ENCODE measurements at places on chromosomes 5 and 9.

DNA sequence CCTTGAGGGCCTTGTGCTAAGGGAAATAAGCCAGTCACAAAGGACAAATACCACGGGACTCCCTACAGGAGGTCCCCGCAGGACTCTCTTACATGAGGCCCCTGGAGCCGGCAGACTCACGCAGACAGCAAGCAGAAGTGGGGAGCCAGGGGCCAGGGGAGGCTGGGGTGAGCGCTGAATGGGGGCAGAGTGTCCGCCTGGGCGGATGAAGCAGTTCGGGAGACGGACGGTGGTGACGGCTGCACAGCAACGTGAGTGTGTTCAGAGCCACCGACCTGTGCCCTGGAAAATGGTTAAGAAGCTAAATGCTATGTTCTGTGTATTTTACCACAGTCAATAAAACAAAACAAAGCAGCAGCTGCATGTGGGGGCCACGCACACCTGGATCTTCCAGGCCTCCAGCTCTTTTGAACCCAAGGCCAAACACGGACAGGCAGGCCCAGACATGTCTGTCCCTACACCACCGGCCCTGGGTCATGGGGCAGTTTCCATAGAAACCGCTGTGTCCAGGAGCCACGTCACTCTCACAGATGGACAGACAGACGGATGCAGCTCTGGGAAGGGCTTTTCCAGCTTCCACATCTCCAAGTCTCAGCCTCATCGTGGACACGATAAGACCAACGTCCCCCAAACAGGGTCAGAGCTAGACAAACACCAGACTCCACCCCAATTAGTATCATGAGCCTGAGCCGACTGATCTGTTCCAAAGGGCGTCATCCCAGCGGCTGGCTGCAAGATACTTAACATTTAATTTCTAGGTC is 103.9 kb downstream of the VAV2 start:
- no peak for DNase-seq

- DNase-seq: no peak
Observed at GRCh38 chr9:134441227-134442084, 115.2 kb downstream of the RXRA start.

GRCh38 chr9:7770111-7770510 is 29.5 kb downstream of the DMAC1 start:
- DNase-seq: no peak

- no peak for DNase-seq
Observed at GRCh38 chr9:71609448-71609830, 158.9 kb downstream of the CEMIP2 start.

DNA sequence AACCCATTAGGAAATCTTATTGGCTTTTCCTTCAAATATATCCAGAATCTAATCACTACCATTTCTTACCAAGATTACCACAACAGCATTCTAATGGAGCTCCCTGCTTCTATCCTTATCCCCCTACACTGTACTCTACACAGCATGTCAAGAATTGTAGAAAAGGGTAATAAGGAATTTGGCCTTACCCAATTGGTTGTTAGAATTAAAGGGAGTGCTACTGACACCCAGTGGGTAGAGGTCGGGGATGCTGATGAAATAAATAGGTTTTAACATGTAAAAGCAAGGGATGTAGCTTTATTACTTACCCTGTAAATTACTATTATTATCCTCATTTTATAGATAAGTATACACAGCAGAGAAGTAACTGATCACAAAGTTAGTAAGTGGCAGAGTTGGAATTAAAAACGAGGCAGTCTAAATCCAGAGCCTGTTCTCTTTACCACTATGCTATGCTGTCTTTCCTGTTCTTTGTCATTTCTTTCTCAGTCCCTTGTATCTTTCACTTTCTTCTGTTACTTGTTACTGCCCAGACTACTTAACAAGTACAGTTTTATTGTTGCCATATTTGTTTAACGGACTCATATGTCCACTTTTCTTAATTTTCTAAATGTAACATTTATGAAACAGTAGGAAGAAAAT is 10.5 kb downstream of the SLC38A9 start:
- no peak for DNase-seq

- DNase-seq: no peak
Observed at GRCh38 chr9:109179801-109180523, 12.9 kb upstream of the FRRS1L start.

DNA sequence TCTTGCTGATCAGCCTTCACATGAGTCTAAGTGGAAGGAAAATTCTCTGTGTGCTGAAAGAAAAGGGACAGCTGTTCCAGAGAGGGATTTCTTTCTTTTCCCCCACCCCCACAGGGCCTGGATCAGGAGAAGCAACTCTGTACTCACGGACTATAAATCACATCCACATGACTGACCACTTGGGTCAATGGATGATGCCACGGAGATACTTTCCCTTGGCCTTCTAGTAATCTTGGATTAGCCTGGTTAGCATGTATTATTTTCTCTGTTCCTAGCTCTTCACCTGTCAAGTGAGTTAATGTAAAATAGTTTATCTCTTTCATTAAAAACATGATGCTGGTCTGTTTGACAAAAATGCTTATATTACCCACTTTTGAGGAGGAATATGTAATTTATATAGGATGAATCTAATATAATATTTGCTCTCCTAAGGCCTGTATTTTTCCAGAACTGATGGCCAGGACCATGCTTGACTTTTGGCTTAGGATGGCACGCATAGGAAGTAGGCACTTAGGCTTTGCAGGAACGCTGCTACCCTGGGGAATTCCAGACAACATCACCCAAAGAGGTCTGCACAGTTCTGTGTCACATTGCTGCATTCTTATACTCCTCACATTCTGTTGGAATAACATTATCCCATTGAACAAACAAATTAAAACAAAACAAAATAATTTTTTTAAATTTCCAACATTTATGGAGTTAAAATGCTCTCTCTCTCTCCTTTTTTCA is 892.1 kb downstream of the TLE1 start:
- DNase-seq: no peak

DNA sequence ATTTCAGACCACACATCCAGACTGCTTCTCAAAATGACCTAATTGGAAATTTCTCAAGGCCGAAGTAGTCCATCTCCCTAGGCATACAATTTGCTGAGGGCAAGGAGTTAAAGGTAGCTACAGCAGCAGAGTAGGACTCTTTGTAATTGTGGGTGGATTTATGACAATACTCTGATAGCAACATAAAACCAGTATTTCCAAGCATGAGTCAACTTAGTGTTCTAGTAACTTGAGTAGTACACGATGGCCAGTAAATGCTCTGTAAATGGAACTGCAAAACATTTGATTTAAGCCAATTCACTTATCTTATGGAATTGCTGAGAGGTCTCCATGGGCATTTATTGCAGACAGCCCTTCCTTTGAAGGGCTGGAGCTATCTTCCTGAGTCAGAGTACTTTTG is 352.2 kb downstream of the PLK2 start:
- peak; percentile 44 for DNase-seq

GRCh38 chr5:96045888-96046287 is 84.2 kb upstream of the ELL2 start:
- DNase-seq: no peak

- no peak for DNase-seq
Observed at GRCh38 chr5:177523711-177524538, 7.2 kb upstream of the DDX41 start.

DNA sequence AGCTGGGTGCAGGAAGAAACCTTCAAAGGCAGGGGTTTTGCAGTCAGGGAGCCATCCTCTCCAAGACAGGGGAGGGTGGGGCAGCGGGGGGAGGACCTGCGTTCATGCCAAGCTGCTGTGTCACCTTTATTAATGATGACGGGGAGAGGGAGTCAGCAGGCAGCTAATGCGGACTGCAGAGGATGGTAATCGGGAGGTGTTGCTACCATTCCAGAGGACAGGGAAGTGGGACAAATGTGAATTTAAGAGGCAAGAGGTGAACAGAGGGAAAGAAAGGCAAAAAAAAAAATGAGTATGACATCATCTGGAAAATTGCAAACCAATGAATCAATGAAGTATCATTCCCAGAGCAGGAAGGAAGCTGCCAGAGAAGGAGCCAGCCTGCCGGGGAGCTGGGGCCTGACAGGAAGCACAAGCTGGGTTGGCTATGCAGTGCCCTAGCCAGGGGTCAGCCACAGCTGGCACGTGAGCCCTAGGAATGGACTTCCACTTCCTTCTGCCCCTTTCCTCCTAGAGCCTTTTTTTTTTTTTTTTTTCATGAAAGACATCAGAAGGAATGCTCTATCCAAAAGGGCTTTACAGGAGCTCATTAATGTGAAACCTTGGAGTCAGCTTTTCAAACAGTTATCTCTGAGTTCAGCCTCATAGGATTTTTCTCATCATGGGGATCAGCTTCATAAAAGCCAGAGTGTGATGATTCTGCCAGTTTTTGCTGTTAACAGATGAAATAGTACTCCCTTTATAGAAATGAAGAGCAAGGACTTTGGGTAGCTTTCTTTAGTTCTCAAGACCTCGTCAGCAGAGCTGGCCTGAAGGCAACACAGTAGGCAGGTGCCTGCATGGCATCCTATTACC is 9.2 kb downstream of the INSYN2B start:
- DNase-seq: peak; percentile 77

- peak; percentile 30 for DNase-seq
Observed at GRCh38 chr5:142544946-142545649, 140.8 kb downstream of the FGF1 start.

GRCh38 chr9:21576331-21577189 is 94.4 kb upstream of the IFNE start:
- peak; percentile 97 for DNase-seq

- peak; percentile 79 for DNase-seq
Observed at GRCh38 chr9:115524453-115525059, 406.6 kb upstream of the TNC start.

DNA sequence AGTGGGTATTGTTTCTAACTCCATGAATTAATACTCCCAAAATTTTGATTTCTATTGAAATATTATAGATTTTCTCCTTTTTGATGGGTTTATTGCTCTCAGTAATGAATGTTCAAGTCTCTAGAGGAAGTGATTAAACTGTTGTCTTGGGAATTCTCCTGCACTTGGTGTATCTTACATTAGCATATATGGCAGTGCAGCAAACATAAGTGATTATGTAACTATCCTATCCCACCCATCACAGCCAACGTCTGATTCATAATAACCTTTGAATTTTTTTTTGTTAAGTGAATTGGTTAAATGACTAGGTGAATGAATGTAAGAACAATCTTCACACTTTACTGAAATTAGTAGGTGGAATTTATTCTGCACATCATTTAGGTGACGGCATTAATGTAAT is 483.7 kb downstream of the TAF11L14 start:
- no peak for DNase-seq

DNA sequence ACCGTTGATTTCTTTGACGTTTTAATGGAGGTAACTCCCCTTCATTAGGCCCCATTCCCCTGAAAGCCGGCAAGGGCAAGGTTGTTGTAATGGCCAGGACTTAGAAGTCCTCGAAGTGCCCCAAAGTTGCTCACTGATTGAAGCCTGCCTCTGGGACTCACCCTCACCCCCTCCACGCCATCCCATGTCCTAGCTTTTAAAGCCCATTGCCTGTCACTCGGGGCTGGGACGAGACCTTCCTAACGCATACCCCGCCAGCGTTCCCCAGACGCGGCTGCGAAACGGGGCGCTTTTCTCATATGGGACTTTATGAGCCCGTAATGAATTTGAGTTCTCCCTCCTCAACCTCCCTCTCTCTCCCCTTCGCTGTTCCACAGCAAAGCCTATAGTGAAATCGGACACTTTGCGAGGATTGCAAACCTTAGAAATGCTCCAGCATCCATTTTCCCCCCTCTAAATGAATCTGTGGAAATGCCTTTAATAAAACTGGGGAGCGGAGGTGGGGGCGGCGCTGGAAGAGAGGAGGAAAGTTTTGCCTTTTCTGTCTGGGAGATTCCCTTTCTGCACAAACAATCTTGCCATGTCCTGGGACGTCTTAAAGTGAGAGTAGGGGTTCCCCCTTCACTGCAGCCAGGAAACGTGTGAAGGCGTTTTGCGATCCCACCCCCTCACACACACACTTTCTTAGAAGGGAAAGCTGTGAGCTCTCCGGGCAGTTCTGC is 1.5 kb downstream of the PAPPA start:
- DNase-seq: peak; percentile 72

DNA sequence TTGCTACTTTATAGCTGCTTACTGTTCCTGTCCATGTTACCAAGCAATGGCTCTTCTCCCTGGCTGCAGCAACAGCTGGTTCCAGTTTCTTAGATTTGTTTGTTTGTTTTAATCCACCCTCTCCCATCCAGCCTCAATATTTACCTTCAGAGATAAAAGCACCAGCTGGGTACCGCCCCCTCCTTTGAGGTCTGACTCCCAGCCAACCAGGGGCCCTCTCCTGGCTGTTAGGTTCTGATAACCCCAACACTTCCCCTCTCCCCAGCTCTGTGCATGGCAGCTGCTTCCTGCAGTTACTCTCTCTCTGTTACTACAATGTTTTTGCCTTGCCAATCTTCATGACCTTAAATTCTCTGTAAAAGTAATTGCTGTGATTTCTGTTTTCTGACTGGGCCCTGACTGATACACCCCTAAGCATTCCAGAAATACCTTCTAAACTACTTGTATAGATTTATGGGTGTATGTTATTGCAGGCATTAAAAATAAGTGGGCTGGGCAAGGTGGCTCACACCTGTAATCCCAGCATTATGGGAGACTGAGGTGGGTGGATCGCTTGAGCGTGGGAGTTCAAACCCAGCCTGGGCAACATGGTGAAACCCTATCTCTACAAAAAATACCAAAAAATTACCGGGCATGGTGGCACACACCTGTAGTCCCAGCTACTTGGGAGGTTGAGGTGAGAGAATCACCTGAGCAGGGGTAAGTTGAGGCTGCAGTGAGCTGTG is 2.6 kb upstream of the GCNT1 start:
- peak; percentile 51 for DNase-seq

- no peak for DNase-seq
Observed at GRCh38 chr9:33447799-33448553, 583 bp upstream of the AQP3 start.

GRCh38 chr9:7245976-7246580 is 488.3 kb downstream of the KDM4C start:
- DNase-seq: no peak

GRCh38 chr5:1921711-1922110 is 39.0 kb upstream of the IRX4 start:
- no peak for DNase-seq

DNA sequence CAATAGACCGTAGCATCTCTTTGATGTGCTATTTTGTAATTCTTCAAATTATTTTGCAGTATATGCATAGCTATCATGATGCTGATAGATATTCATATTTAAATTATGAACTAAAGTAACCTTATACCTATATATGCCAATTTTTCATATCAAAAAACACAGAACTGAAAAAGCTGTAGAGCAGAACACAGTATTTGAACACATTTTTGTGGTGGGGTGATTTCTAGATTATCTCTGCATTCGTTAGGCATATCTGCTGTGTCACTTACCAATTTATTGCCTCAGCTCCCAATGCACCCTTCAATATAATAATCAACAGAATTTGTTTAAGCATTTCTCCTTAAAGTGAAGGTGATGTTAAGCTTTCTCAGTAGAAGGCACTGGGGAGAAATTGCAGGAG is 998.2 kb downstream of the PTPRD start:
- no peak for DNase-seq

- DNase-seq: no peak
Observed at GRCh38 chr9:4417578-4418325, 72.5 kb upstream of the SLC1A1 start.

- DNase-seq: no peak
Observed at GRCh38 chr5:4699592-4699991, 440.5 kb upstream of the ADAMTS16 start.

Measured in astrocyte of the spinal cord (primary cell).